ENCODE measurements at places on chromosomes 11 and 22.

- no peak for DNase-seq
These were observed 1.7 kb downstream of the SHISA8 start for GRCh38 chr22:41913040-41913719.

DNA sequence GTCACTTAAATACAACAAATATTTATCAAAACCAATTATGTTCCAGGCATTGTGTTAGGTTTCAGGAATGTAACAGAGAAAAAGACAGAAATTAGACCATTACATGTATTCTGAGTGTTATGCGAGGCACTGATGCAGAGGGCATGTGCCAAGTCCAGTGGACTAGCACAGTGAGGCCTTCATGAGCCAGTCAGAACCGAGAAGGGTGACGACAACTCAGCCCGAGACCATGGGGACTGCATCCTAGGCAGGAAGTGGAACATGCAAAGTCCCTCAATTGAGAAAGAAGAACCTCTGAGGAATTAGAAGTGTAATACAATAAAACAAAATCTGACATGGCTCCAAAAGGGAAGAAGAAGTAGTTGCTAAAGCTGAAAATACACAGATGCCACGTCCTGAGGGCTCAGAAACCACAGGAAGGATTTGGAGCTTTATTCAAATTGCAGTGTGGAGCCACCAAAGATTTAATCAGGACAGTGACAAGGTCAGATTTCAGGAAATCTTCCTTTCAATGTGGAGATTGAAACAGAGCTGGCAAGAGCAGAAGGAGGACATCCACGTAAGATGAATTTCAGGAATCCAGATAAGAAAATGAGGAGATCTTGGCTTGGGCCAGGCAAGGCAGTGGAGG is 529.6 kb downstream of the NTM start:
- DNase-seq = no peak

DNA sequence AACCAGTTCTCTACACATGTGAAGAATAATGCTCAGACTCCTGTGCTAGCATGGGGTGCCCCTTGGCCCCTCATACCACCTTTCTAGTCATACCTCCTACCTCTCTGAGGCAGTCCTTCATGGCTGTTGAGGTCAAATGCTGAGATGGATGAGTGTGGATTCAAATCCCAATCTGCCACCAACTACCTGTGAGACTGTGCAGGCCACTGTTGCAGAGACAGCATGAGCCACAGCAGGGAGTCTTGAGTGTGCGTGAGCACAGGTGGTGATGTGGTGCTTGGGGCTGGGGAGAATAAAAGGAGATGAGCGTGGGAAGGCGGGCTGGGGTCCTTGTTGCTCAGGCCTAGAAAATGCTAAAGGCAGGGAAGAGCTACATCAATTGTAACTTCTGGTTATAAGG is 218.0 kb upstream of the E2F8 start:
- DNase-seq = no peak

GRCh38 chr11:64896448-64897022 is 18.1 kb upstream of the EHD1 start:
- no peak for DNase-seq

- DNase-seq = peak; percentile 51
These were observed 26.4 kb downstream of the LRFN4 start for GRCh38 chr11:66883016-66883965.

DNA sequence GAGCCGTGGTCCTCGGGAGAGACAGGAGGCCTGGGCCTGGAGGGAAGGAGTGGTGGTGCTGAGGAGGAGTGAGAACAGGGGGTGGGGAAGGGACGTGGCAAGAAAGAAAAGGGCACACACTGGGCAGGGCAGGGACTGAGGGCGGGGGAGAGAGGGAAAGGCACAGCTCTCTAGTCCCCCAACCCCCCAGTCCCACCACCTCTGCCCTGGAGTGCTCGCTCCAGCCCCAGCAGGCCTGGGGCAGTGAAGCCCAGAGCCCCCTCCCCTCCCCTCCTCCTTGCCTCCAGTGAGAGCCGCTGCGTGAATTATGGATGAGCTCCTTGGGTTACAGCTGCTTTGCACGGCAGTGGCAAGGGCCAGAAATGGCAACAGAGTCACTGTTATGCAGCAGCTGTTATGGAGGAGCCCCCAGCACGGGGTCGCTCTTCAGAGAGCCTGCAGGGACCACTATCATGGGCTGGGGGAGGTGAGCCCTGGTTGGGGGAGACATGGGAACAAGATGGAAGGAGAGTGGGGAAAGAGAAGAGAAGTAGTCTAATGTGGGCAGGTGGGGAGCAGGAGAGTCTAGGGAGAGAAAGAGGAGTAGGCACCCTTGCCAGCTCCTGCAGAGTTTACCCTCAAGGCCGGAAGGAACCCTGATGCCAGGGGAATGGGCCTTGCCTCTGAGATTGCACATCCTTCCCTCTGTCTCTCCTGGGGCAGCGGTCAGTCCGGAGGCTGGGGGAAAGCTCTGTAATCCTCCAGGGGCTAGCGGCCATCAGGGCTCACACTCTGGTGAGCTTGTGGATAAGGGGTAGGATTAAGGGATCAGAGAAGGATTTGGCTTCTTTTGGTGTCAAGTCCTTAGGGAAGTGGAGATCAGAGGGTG is 3.6 kb downstream of the RTN4RL2 start:
- no peak for DNase-seq

All from CD4-positive, alpha-beta T cell treated with Interferon alpha-2 for 1 hour (primary cell).